NCI-H1105 treated with DMSO at 0.1 percent for 48 hours (cell line): ENCODE measurements at places on chromosomes 6 and 20.

DNA sequence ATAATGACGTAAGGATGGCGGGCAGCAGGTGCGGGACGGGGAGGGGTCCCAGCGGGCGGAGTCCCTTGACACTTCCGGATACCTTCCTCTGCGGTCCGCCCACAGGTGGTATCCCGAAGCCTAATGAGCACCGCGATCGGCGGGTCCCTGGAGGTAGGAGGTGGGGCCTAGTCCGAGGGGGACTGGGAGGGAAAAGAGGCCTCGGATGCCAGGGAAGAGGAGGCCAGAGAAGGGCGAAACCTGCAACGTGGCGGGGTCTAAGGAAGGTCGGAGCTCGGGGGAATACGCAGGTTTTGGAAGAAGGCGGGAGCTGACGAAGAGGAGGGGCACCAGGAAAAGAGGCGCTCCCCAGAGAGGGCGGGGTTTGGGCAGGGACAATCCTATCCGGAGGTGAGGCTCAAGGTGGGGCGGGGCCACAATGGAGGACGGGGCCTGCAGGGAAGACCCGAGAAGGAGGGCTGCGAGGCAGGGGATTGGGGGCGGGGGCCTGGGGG lies 3.7 kb downstream of the PRSS16 start:
- peak; percentile 98 for DNase-seq

DNA sequence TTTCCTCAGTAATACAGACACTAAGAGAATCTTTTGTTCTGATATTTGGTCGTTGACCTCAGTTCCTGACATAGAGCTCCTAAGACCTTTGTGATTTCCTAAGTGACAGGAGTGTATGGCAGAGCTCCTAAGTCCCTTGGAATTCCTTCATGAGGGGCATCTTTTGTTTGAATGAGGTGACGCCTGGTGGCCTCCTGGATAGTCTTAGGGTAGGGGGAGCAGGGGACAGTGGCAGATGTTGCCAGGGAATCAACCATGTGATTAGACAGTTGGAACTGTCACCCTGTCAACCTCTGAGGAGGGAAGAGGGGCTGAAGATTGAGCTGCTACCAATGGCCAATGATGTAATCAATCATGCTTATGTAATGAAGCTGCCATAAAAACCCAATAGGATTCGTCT lies 67.0 kb downstream of the DST start:
- DNase-seq: no peak

DNA sequence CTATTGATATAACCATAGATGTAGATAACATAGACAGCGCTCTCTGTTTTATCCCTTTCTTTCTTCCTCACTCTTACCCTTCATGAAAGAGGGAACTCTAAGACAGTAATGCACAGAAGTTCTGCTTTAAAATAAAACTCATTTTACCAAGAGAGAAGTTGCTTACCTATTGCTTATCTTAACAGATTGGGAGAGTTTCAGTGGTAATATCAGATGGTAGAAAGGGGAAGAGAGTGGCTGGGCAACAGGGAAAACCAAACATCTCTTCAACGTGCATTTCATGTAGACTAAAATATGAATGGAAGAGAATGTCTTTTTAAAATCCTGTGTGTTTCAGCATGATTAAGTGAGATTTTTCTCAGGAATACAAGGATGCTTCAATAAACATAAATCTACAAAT lies 45.3 kb upstream of the SIRPG start:
- DNase-seq: no peak

GRCh38 chr20:31642837-31643236 lies 5.1 kb downstream of the COX4I2 start:
- DNase-seq: no peak

GRCh38 chr20:29876911-29877285 lies 1380.6 kb upstream of the DEFB115 start:
- no peak for DNase-seq

DNA sequence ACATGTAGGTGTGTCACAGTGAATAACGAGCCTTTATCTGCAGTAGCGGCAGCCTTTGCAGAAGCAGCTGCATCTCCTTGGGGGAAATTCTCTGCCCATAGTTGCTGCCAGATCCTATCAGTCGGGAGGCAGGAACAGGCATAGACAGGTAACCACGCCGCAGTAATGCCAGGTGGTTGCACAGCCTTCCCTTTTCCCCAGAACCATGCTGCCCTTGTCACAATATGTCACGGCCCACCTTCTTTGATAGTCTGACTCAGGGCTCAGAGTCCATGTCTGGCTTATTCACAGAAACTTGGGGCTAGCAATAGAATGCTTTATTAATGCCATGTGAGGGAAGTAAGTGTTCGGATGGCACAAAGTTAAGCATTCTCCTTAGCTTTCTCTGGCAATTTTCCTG lies 76.6 kb downstream of the F13A1 start:
- no peak for DNase-seq

DNA sequence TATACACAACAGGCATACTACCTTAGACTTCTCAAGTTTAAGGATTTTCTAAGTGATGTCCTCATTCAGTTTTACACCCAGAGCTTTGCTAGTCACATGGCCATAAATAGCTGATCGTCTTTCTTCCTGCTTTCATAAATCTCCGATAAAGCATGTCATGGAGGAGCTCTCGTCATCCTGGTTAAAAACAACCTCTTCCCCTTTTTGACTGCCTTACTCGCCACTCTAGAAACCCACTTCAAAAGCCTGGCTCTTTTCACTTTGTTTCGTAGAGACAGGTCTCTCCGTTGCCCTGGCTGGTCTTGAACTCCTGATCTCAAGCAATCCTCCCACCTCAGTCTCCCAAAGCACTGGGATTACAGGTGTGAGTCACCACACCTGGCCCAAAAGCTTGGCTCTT lies 67.0 kb upstream of the SMIM29 start:
- no peak for DNase-seq

DNA sequence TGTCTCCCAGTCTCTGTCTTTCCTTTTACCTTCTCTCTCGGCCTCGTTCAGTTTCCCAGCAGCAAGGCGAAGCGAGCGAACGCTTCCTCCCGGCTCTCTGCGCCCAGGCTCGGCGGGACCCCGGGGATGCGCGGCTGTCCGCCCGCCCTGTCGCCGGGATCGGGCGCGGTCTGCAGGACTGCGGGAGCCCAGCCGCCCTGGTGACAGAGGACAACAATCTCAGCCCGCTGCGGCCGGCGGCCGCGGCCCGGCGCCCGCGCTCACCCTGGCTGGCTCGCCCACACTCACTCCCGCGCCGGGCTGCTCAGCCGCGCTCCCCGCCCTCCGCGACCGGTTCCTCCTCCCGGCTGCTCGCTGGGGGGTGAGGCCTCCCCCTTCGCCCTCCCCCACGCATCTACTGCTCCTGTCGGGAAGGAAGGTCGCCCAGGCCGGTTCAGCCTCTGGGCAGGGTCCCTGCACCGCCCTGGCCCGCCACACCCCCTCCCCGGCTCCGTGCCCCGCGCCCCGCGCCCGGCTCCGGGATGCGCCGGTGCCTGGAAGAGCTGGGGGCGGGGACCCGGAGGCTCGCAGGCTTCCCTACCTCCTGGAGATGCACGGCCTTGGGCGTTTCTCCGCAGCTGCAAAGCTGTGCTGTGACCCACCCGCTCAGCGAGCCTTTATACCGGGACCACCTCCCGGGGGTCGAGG lies 410 bp downstream of the SYNE1 start:
- DNase-seq: no peak

GRCh38 chr6:69917834-69918233 lies 51.5 kb downstream of the COL19A1 start:
- no peak for DNase-seq

- DNase-seq: no peak
These were observed 28.5 kb upstream of the CCR6 start for GRCh38 chr6:167094436-167094819.

- DNase-seq: no peak
These were observed 10.5 kb downstream of the VPS16 start for GRCh38 chr20:2851086-2851485.

DNA sequence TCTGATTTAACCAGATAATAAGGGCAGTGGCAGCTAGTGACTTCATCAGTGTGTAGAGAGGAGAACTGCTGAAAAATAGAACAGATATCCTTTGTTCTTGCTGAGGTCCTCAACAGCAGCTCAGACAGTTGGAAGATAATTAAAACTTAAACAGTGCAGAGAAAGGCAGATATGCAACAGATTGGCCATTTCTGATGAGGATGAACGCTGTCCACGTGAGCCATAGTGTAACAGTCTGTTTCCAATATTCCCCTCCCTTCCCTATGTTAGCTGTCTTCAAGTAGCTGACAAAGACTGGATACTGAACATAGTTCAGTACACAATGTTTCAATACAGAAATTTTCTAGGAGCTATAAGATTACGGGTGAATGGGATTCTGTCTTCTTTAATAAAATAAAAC lies 291.4 kb downstream of the BTBD9 start:
- DNase-seq: no peak

DNA sequence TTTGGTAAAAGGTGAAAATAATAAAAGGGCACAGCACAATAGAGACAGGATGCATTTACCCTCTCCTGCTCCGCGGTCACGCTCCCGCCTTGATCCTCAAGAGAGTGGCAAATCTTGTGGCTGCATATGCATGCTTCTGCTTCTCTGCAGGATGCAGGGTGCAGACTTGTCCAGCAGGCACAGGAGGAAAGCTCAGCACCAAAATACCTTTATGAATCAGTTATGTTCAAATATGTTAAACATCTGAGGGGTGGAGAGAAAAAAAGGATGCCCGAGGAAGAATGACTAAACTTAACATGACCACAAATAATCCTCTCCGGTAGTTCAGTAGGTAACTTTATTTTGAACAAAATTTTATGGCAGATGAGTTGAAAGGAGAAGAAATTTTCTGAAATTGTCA lies 366.1 kb upstream of the SOX4 start:
- no peak for DNase-seq

DNA sequence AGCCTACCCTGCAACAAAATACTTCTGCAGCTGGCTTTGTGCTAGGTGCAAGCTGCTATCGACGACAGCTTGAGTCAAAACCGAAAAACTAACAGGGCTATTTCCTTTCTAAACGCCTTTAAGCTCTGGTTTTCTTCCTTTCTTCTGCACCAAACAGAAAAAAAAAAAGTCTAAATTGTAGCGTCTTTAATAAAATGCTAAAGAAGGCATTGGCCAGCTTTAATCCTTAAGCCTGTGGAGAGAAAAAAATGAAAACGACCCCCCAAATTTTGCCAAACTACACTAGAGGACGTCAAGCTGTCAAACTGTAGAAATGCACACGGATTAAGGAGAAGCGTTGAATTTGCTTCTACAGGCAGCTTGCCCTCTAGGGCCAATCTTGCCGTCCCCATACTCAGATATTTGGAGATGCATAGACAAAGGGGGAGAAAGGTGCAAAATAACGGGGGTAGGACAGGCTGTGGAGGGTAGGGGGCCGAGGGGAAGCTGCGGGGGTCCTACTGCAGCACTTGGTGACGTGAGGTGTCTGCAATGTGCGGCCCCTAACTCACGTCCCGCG lies 1.4 kb upstream of the NRN1 start:
- DNase-seq: no peak

- no peak for DNase-seq
These were observed 99.5 kb downstream of the MAN1A1 start for GRCh38 chr6:119250036-119250435.

DNA sequence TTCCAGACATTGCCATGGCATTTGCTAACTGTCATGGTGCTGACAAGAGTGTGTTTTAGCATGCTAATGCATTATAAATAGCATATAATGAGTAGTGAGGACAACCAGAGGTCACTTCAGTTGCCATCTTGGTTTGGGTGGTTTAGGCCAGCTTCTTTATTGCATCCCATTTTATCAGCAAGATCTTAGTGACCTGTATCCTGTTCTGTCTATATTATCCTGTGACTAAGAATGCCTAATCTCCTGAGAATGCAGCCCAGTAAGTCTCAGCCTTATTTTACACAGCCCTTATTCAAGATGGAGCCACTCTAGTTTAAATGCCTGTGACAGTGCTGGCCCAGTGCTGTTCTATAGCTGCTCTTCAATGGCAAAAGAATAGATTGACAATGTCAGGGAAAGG lies 781.0 kb upstream of the ADGRB3 start:
- DNase-seq: no peak

GRCh38 chr6:75524322-75524972 lies 30.8 kb upstream of the FILIP1 start:
- DNase-seq: no peak

- peak; percentile 98 for DNase-seq
These were observed 31.6 kb upstream of the SNX9 start for GRCh38 chr6:157791450-157791849.

DNA sequence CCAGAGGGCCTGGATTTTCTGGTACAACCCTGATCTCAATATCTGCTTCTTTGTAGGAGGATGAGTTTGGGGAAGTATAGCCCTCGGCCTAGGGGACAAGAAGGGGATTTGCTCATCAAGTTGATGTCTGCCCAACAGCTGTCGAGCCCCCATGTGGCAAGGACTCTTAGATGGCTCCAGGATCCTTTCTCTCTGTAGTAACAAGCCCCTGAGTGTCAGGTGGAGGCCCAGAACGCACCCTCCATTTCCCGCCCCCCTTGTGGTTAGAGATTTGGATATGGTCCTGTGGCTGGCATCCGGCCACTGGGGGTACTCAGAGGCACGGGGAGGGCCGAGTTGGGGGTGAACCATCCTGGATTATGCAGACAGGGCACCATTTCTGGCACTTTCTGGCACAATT lies 50.1 kb downstream of the CTCFL start:
- DNase-seq: no peak

DNA sequence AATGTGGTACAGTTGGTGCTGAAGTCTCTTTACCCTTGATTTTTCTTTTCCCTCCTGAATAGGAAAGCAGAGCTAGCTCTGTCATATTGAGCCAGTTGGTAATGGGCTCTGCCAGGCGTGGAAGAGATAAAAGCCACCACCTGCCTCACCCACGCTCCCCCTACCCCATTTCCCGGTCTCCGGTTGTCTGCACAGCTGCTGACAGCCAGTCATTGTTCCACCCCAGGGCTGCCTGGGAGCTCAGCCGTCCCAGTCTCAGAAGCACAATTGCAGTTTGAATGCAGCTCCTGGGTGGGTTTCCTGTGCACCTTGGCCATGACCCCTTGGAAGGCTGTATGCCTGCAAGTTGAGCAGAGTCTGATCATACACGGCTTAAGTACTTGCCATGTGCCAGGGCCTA lies 675.2 kb upstream of the FLRT3 start:
- DNase-seq: peak; percentile 84

DNA sequence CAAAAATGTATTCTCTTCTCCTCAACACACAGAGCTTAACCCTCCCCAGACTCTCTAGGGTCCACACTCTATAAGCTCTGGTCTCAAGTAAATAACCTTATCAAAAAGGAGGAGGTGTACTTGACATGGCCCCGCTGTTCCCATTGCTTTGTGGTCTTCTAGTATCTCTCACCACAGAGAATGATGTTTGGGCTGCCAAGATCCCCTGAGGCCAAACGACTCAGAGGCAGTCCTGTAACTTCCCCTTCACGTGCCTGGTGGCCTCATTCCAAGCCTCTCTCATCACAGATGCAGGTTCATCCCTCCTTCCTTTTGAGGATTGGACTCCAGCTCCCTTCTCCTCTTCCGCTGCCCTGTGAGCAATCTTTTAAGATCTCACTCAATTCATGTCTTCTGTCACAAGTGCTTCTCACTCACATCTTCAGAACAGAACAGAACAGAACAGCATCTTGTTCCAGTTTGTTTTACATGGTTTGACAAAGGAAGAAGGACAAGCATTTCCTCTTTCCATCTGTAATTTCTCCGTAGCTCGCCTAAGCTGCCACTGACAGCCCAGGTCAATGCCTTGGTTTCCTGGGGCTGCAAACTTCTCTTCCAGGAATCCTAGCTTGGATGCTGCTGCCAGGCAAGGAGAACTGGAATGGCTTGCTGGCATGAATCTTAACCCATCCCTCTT lies 541.5 kb downstream of the CD83 start:
- DNase-seq: no peak

GRCh38 chr6:14089224-14089623 lies 28.3 kb upstream of the CD83 start:
- DNase-seq: no peak

- peak; percentile 21 for DNase-seq
These were observed at the start of gene COL21A1 for GRCh38 chr6:56246881-56247653. Gene COL21A1 (minus strand): TSS chr6:56247580. CDS start chr6:56182618, 64,962 bp downstream.

GRCh38 chr20:46558511-46558959 lies 8.1 kb upstream of the OCSTAMP start:
- DNase-seq: no peak
